NCI-H748 treated with DMSO at 0.1 percent for 48 hours (cell line): ENCODE measurements at places on chromosomes 6 and 20.

DNA sequence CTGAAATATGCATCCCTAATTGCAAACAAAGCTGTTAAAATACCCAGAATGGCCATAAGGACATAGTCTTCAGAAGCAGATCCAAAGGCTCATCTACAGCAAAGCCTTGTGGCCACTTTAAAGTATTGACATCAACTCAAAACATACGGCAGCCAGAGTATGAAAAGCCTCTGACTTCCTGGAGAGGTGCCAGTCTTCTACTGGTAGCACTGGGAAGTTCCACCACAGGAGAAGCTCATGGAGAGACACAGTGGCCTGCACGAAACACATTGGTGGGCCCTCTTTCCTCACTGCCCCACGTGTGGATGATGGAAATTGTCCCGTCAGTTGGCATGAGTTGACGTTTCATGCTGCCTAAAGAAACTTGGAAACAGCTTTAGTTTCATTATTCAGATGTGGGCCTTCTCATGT, 202.6 kb upstream of the HEY2 start:
- DNase-seq: no peak

DNA sequence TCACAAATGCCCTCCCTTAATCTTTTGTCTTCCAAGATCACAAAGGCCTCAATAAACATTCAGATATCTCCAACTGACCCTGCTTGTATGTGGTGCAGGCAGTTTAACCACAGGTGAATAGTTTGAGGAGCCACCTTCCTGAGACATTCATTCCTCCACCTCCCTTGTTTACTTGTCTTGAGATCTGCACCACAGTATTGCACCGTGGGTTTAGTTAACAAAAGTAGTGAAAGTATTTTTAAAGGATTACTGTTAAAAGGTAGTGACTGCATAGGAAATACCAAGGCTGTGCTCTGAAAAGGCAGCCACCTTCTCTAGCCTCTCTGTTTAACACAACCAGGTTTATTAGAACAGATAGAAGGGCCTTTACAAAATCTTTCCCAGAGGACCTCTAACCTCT, 46.5 kb downstream of the SESN1 start:
- no peak for DNase-seq

- no peak for DNase-seq
Measured at GRCh38 chr6:157113389-157113788, 209.9 kb downstream of the TMEM242 start.

DNA sequence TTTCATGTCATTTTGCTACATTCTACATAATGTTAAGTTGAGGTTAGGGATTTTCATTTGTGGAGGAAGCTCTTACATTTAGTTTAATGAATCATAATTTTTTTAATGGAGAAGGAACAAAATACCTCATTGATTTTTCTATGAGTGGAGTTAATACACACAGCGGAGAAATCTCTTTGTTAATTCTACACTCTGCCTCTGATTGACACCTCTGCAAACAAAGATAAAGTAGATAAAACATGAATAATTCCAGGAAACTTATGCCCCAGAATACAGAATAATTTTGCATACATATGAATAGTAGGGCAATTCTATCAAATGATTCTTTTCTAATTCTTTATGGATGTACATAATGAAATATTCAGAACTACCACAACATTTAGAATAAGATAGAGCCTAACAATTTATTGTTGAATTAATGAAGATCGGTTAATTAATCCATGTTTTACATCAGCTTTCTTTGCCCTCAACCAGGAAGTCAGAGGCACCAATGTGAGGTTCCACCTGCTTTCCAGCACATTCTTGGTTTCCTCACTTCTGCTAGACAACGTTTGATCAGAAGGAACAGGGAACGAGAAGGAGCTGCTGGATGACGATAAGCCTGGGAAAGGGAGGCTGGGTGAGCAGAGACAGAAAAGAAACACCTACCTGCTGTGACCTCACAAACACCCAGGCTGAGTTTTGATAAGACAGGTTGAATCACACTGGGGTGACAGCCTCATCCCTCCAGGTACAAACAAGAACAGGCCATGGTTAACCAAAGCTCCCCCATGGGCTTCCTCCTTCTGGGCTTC, 4.3 kb downstream of the OR2H1 start:
- DNase-seq: no peak

DNA sequence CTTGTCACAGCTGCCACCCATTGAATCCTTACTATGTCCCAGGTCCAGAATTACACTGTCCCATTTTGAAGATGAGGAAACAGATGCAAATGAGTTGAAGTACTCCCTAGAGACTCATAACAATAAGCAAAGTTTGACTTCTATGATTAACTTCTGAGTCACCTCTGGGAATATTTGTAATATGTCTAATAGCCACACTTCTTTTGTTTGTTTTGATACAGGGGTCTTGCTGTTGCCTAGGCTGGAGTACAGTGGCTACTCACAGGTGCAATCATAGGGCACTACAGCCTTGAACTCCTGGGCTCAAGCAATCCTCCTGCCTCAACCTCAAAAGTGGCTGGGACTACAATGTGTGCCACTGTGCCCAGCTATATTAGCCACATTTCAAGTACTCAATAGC, 11.4 kb upstream of the SOX12 start:
- DNase-seq: no peak

DNA sequence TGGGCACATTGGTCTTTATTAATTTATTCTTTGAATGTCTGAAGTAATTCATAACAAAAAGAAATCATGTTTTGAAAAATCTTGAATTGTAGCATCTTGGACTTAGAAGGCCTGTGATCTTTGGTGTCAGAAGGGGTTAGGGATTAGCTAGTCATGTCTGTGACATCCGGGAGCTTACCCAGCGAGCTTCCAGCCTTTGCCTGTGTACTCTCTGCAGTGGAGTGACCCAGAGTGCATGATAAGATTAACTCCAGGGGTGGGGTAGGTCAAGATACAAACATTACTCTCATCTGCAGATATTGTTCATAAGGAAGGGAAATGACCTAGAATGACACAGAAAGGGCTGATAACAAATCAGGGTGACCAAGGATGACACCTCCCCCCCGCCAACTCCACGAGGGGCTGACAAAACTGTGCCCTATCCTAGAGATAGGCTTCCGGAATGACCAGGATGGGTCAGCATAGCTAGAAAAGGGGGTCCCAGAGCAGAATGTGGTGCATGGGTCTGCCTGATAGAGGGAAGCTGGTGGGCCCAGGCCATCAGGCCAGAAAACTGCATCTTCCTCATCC, 56.6 kb upstream of the BLCAP start:
- no peak for DNase-seq

DNA sequence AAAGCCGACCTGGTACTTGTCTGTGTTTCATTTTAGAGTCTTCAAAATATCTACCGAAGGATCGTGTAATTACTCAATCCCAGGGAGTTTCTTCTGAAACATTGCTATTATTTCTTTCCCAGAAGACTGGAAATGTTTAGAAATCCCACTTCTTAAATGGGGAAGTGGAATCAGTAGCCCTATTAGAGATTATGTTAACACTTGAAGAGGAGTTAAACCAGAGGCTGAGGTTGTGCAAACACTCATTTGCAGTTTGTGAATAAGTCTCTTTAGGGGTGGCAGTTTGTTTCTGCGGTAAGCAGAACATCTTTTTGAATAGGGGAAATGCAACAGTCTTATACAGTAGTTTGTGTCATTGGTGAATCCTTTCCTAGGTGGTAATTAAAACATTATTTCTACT, 21.3 kb downstream of the DSP start:
- DNase-seq: no peak

DNA sequence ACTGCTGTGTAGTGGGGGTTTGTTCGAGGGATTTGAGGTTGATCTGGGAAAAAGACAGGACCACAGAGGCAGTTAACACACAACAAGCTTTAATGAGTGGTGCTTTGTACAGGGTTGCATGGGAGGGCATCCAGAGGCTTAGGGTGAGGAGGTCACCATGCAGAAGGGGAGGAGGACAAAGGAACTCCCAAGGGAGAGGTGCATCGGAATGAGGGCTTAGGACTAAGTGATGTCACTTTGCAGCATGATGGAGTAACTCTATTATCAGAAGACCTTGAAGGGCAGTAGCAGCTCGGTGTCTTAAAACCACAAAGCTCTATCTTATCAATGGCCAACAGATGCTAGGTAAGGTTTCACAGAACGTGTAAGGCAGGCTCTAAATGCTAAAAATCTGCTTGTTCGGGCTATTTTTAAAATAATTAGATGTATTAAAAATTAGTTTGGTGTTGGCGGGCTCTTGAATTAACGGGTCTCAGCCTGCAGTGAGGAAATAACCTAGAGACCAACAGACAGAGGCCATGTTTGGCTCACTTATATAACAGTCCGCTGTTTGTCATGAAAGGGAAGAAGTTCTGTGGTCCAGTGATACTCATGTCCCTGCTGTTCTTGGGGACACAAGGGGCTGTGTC, 37.9 kb downstream of the MAN1A1 start:
- DNase-seq: no peak

GRCh38 chr6:168699631-168700295, 258.8 kb downstream of the SMOC2 start:
- no peak for DNase-seq

DNA sequence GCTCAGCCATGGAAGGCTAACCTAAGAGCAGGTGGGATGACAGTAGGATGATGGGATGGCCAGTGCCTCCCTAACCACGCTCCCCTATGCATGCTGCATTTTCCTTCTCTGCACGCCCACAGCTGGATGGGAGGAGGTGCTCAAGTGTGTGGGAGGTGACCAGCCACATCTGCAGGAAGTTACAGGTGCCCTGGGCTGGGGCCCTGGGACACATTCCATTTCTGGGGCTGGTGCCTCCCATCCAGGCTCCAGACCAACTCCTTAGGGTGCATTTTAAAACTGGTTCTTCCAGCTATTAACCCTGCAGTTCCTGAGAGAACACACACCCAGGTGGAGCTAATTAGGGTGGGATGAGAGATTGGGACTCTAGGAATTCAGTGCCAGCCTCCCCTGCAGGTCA, 135.3 kb upstream of the ARMC2 start:
- DNase-seq: no peak

DNA sequence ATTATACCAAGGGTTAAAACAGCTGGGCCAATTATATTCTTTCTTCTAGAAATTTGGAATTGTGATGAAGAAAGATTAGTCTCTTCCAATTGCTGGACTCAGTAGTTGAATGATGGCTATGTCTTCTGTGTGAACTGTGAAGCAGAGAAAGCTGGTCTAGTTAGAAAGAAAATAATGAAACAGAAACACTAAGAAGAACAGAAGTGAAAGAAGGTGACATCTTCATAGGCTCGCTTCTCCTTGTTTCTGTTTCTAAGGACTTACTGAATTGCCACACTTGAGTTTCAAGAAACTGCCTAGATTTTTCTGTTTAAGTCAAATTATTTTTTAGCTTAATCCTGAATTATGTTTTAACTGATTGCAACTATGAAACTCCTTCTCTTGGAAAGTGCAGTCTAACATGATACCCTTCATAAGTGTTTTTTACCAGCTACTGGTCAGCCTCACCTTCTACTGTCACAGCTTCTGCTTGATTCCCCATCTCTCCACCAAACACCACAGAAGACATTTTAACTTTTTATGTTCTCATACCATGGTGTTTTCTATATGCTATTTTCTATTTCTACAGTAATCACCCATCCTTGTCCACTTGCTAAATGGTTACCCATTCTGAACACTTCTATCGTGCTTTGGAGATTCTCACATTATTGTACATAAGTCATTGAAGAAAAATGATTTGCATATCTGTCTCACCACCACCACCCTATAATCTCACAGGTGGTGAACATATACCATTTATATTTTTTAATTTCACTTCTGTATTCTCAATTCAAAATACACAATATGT, 268.8 kb downstream of the GRIK2 start:
- no peak for DNase-seq

GRCh38 chr6:42104804-42105125, 37.7 kb downstream of the C6orf132 start:
- no peak for DNase-seq

DNA sequence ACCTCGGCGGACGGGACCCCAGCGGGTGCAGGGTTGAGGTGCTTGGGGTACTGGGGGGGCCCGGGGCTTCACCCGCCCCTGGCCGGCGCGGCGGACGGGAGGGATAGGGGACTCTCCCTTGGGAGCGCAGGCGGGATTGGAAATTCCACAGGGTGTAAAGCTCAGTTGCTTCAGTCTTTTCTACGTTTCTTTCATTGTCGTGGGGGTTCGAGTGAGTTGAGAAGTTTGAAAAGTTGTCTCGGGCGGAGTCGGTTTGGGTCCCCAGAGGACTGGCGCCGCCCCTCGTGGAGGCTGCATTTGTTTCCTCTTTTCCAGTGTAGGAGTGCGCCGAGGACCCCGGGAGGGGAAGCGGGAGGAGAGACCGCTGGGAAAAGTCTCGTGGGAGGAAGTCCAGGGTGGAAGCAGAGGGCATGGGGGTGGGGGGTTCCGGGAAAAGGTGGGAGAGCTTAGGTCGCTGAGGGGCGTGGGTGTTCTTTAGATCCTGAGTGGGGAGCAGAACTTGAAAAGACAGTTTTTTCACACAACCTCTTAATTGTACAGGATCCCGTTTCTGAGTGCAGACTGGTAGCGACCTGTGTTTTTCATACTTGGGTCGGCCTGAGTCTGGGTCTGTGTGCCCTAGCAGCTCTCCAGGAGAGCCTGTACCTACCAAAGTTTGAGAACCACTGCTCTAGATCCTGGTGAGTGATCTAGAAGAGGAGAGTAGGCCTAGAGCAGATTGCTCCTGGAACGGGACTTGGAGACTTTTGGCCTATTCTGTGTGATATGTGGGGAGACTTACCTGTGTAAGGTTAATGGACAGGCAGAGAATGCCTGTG, 495 bp downstream of the FAM83B start:
- DNase-seq: peak; percentile 32

- no peak for DNase-seq
Measured at GRCh38 chr20:36666181-36666740, 20.3 kb upstream of the SLA2 start.

DNA sequence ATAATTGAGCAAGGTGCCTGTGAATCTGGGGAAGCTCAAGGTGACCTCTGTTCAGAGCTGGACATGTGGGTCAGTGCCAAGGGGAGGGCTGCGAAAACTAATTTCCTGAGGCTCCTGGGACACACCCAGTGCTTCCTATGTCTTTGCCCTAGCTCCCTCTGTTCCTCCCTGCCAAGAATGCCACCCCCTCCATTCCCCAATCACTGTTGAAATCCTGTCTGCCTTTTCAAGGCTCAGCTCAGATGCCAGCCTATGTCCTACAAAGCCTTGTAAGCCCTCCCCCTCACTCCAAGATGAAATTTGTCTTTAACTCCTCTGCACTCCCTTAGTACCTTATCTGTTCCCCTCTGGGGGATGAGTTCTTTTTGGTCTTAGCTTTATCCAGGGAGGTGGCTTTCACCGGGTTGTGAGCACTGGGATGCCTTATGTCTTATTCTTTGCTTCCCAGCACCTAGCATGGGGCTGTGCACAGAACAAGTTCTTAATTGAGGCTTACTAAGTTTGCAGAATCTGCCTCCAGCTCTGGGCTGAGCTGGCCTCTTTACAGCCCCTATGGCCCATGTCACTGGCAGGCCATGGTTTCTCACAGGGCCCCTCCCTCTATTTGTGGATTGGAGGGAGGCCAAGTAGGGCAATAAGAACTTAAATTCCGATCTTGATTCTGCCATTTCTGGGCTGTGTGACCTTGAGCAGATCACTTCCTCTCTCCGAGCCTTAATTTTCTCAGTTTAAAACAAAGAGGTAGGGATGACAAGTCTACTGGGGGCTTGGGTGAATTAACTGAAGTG, 51.5 kb upstream of the EPB41L1 start:
- DNase-seq: no peak

- peak; percentile 84 for DNase-seq
Measured at GRCh38 chr6:151349651-151350270, 41.6 kb downstream of the ZBTB2 start.
